ENCODE measurements at places on chromosomes 7 and 10.

DNA sequence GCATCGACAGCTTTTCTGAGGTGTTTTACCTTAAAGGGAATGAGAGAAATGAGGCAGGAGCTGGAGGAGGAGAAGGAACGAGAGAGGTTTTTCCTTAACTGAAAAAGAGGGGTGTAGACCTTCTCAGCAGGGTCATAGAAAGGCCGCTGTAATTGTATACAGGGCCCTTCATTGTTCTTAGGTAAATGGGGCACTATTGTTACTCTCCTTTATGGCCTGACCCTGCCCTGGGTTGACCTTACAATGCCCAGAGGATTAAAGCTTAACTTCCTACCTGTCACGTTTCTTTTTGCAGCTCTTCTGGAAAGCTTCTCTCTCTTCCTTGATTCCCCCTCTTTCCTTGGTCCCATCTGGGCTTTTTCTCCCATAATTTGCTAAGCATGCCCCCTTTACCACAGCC is 13.7 kb upstream of the PDLIM1 start:
- DNase-seq: no peak

GRCh38 chr10:87656431-87657072 is 3.1 kb upstream of the PAPSS2 start:
- DNase-seq: no peak

GRCh38 chr7:55251313-55251712 is 113.8 kb upstream of the LANCL2 start:
- DNase-seq: no peak

GRCh38 chr10:31000071-31000782 is 31.4 kb downstream of the ZNF438 start:
- no peak for DNase-seq

DNA sequence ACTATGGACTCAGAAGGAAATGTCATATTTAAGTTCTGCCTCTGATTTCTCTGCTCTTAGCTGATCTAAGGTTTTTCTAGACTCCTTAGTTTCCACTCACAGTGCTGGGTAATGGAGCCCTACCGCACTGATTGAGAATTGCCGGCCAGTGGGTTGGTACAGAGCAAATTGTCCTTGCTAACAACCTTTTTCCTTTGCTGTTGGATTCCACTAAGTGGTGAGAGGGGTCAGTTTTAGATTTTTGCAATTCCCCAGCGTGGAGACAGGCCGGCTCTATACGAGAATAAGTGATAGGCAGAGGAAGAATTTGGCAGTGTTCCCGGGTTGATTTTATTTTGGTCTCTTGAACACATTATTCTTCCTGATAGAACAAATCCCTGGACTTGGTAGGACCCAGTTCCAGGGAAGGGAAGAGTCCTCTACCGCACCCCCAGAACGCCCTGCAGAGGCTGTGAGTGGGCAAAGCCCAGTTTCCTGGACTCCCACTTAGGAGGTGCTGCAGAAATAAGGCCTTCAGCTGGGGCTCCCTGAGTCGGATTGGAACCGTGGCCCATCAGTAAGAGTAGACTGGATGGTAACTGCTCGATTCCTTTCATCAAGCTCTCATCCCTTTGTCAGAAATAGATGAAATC is 3.0 kb upstream of the NRP1 start:
- DNase-seq: no peak

- DNase-seq: no peak
Observed at GRCh38 chr10:47030191-47030703, 119.0 kb downstream of the PTPN20 start.

DNA sequence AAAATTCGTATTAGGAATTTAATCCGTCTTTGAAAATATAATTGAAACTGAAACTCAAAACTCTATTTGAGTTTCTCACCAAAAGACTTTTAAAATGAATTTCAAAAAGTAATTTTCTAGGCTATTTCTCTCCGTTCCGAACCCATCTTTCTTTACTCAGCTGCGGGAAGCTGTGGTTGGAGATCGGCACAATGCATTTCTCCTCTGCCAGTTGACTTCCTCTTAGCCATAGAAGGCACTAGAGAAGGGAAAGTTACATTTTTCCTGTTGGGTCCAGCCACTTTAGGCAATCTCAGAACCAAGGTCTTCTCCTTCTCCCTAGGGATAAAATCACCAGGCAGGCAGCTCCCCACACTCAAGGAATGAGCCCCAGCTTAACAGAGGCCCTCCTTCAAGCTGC is 133.6 kb upstream of the COL1A2 start:
- no peak for DNase-seq

DNA sequence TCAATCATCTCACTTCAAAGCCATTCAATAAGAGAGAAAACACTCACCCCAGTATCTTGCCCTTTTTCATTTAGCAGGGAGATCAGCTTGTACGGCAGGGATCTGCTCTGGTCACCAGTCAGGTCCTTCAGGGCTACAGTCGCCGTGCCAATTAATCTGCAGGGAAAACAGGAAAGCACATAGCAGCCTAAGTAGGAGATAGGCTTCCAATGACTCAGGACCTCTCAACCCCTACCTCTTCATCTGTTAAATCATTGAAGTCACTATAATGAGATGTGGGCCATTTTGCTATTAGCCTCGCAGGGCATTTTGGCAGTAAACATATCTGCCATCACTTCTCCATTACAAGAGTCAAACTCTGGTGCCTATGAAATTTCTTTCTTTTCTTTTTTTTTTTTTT is 50.8 kb downstream of the MYOF start:
- DNase-seq: no peak

GRCh38 chr10:48670978-48671913 is 13.4 kb upstream of the WDFY4 start:
- no peak for DNase-seq

DNA sequence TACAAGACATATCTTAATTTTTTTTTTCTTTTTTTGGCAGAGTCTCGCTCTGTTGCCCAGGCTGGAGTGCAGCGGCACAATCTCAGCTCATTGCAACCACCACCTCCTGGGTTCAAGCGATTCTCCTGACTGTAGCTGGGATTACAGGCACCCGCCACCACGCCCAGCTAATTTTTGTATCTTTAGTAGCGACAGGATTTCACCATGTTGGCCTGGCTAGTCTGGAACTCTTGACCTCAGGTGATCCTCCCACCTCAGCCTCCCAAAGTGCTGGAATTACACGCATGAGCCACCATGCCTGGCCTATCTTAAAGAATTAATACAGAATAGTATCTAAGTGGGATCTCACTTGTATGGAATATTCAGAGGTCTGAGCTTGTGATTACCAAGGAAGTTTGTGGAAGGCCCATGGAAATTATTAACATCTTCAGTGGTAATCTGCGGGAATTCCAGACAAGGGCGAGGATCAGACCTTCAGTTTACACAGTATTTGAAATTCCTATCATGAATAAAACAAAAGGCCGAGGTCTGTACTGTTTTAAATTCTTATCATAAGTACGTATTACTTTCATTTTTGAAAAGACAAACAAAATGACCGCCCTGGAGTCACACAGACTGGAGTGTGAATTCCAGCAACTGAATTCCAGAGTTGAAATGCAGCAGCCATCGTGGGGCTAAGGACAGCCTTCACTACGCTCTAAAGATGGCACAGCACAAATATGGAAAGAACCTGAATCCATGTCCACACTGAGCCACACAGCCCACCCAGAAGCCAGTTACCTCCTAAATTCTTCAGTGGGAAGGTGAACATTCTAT is 16.7 kb downstream of the GPRIN2 start:
- no peak for DNase-seq

GRCh38 chr7:46810986-46811385 is 770.9 kb downstream of the TNS3 start:
- no peak for DNase-seq

DNA sequence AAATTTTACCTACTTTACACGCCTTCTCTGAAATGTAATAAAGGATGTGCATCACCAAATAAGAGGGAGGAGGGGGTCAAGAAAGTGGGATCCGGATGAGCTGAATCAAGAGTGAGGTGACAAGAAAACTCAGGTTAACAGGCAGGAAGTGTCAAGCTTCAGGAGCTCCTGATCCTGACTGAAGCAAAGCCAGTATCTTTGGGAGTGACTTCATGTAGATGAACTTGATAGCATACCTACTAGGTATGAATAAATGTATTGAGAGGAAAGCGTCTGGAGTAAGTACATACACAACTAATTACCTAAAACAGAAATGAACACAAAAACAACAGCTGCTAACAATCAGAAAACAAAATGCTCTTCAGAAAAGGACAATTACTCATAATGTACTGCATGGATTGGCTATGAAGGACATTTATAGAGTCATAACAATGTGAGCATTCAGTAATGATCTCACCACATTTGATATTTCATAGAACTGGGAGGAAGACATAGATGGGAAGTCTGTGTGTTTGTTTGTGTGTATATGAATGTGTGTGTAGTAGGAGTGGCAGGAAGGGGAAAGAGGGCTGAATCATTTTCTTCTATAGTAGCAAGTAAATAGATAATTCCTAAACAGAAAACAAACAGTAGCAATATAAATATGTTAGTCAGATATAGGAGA is 29.4 kb downstream of the PRKG1 start:
- DNase-seq: no peak

DNA sequence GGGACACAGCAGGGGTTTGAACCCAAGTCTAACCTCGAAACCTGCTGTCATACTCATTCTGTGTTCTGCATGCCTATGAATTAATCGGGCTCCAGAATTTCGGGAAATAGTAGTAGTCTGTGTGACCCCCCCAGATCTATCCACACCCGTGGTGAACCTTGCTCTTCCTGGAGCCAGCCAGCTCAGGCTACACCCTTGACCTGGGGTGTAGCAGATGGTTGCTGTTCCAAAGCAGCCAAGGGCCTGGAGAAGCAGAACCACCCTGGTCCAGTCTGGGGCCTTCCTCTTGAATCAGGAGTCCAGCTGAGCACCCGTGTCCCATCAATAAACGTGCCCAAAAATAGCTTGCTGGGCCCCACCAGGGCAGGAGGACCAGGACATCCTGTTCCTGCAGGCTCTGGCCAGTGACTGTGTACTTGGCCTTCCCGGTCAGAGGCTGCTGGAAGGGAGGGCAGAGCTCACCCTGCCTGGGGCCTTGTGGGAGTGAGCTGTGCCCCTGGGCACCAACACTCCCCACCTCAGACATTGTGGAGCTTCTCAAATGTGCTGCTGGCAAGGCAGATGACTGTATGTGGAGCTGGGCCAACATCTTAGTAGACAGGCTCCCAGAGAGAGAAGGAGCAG is 101.2 kb upstream of the ZNF716 start:
- DNase-seq: no peak

DNA sequence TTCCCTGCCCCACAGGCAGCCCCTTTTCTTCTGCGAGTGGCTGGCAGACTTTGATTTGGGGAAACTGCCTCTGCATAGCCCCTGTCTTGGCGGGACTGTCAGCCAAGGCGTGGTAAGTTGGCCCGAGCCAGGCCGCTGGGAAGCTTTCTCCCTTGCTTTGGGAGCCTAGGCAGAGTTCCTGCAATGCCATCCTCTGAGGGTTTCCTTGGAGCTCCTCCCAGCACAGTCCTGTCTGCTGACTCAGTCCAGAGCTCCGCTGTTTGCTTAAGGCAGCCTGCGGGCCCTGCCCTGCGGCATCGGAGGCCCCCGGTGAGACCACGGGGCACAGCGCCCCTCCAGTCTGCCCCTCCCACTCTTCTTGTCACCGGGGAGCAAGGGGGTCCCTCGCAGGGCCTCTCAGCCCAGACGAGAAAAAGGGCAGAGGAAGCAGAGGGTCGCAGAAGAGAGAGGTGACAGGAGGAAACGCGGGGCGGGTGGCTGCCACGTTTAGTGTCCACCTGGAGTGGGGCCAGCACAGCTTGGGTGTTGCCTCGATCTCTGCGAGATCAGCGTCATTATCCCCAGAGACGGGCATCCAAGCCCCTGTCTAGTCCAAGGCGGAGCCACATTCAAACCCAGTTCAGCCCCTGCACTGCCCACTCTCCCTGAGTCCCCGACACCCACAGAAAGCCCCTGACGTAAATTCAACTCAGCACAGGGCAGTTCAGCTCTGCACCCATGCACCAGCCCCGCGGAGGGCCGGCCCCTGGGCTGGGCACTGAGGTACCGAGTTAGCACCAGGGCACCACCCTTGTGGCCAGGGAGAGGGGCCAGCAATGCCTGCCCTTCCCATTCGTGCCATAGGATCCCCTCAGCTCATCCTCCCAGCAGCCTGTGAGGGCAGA is 59.0 kb upstream of the CHST15 start:
- DNase-seq: no peak

GRCh38 chr7:7920481-7920880 is 48.1 kb upstream of the GLCCI1 start:
- DNase-seq: no peak

GRCh38 chr7:142720172-142720773 is 29.0 kb upstream of the PRSS1 start:
- DNase-seq: no peak

DNA sequence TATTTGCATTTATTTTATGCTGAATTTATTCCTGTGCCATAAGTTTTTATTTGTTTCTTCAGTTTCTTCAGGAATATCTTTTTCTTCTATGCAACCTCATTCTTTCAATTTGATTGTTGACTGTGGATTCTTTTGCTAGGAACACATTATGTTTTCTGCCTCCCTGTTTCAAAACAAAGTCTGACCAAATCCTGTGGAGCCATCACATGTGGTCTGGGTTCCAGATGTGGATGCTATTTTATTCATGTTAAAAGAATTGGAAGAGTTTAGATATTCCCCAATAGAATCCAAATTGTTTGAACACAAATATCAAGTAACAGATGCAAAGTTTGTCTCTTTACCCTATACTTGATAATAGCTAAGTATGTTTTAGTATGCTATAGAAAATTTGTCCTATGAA is 56.8 kb upstream of the LRRC17 start:
- no peak for DNase-seq

DNA sequence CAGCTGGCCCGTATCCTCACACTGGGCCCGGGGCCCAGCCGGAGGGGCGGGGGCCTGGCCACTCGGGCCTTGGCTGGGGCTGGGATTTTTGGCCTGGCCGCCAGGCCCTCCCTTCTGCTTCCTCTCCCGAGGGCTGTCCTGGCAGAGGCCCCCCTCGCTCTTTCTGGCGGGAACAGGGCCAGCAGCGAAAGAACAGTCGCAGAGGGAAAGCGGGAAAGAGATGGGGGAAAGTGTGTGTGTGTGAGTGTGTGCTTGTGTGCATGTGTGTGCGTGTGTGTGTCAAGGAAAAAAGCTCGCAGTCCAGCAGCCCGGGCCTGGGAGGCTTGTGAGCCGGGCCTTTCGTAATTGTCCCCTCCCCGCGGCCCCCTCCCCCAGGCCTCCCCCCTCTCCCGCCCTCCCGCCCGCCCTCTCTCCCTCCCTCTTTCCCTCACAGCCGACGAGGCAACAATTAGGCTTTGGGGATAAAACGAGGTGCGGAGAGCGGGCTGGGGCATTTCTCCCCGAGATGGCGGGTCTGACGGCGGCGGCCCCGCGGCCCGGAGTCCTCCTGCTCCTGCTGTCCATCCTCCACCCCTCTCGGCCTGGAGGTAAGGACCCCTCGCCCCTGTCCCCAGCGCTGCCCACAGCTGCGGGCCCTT is at the start of gene ELN:
Gene ELN (plus strand): TSS at position 491 of the 638 bp plus-strand sequence. CDS start 15 bp downstream, at position 506.
- no peak for DNase-seq

- no peak for DNase-seq
Observed at GRCh38 chr10:75117995-75118394, 6.5 kb downstream of the SAMD8 start.

Data from bone marrow (tissue), 2 donors.